GF-D8 (cell line): ENCODE measurements at places on chromosomes 16 and 17.

- no peak for DNase-seq
Measured at GRCh38 chr16:87436225-87437172, 44.4 kb downstream of the MAP1LC3B start.

DNA sequence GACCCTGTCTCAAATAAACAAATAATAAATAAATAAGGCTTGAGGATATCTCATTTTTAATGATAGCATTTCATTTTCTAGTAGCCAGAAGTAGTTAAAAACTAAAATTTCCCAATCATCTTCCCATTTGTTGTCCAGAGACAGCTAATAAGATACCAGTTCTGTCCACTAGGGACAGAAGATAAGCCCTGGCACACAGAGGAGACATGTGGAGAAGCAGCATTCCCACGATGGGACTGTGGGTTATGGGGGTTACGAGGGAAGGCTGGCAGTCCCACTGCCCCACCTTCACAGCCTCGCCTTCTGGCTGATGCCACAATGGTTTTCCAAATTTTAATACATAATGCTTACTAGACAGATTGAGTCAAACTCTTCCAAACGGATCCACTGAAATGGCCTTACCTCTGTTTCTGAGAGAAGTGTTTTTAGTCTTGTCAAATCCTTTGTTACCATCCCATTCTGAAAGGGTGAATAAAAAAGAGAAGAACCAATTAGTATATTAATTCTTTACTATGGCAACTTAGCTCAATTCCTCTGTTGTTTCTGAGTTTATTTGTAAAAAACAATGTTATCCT lies 44.2 kb downstream of the HELZ start:
- DNase-seq: no peak

- DNase-seq: no peak
Measured at GRCh38 chr17:40224718-40225550, 5.8 kb downstream of the WIPF2 start.

DNA sequence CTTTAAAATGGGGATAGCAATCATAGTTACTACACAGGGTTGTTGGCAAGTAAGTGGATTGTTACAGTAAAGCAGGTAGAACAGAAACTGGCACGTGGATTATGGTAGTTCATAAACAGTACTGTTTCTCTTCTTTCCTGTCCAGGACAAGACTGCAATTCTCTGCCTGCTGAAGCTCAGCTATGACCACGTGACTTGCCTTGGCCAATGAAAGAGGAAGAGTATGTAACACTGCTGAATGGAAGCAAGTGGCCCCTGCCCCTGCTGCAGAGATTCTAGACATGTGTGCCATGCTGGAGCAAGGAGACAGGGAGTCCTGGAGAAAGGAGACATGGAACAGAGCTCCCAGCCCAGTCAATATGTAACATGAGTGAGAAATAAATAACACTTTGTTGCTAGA lies 66.6 kb upstream of the TOX3 start:
- DNase-seq: no peak

DNA sequence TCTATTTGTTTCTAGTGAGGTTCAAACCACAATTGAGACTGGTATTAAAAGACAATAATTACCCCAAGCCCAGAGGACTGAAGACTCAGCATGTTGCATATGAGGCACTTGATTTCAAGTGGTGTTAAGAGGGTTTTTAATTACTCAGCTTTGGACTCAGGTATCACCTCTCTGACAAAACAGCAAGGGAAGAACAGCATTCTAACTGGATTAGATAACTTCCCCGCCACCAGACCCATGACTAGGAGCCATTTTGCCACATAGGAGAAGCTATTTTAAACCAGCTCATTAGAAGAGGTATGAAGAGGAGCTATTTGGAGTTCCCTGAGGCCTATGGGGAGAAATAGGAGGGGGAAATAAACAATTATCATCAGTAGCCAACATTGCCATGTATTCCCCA lies 226.1 kb upstream of the TOX3 start:
- no peak for DNase-seq

DNA sequence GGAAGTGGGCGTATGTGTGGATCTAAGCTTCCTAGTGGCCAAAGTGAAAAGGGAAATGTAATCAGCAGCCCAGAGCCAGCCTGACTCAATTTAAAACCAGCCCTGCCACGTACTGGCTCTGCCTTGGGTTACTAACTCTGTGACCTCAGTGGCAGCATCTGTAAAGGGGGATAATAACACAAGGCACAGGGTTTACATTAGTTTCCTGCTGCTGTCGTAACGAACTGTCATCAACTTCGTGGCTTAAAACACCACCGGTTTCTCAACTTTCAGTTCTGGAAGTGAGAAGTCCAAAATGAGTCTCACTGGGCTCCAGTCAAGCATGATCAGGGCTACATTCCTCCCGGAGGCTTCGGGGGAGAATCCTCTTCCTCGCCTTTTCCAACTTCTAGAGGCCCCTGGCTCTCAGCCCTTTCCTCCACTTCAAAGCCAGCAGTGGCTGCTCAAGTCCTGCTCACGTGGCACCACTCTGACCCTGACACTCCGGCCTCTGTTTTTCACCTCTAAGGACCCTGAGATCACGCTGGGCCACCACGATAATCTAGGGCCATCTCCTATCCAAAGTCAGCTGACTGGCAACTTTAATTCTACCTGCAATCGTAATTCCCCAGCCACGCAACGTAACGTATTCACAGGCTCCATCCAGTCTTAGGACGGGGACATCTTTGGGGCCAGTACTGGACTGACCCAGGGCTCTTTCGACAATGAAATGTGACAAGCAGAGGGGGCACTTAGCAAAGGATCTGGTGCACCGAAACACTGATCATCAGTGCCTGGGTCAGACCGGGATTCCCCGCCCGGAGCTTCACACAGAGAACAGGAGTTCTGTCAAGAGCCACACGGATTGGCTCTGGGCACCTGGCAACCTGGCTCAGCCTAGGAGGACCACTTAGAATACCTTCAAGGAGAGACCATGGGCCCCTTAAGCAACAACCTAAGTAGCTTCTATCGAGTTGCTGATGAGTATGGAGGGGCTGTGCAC lies 14.5 kb downstream of the TMC6 start:
- no peak for DNase-seq

DNA sequence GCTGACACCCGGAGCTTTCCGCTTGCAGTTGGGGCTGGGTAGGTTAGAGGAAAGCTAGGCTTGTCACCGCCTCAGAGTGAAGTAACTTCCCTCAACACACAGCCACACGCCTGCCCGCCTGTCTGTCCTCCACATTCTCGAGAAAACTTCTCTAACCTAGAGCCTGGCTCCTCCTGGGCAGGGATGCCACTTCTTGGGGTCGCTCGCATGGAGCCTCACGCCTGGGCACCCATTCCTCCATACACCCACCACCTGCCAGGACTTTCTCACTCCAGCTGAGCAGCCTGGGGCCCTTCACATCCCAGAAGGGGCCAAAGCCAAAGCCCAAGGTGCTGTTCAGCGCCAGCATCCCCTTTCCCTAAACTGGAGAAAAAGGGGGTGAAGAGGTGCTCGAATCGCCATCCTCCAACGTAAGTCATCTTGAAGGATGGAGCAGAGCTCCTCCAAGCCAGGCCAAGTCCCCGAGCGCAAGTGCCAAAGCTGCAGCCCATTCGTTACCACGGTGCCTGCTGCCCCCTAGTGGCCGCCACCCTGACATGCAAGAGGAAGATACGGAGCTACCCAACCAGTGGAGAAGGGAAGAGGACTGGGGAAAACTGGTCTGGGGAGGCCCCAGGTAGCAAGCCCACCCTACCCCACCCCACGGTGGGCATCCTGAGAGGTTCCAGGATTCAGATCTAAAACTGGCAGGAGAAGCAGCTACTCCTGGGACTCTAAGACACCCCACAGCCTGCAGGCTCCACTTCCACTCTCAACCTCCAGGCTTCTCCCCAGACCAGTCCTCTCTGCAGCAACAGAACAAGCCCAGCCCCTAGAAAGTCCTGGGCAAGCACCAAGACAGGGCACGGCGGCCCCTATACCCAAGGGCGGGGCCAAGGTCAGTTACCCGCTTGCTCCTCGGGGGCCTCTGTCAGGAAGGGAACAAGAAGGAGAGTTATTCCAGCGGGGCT lies 63.1 kb downstream of the MYO18A start:
- peak; percentile 57 for DNase-seq

GRCh38 chr17:43531955-43532354 lies 14.2 kb downstream of the ETV4 start:
- no peak for DNase-seq

DNA sequence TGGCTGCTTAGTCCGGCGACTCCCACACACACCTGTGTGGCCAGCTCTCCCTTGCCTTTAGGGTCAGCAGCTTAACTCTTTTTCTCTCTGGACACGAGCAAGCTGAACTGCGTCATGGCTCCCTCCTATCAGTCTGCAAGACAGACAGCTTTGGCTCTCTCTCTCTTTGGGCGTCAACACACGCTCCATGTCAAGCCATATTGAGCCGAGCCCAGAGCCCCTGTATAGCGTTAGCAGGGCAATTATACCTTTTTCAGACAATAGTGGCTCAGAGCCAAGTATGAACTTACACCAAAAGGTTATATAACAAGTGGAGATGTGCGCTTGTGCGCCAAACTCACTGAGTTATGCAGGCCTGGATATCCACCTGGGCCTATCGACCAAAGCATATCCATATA lies 34.8 kb upstream of the APPBP2 start:
- no peak for DNase-seq

- DNase-seq: no peak
Measured at GRCh38 chr17:79623786-79624717, 13.2 kb upstream of the RBFOX3 start.

DNA sequence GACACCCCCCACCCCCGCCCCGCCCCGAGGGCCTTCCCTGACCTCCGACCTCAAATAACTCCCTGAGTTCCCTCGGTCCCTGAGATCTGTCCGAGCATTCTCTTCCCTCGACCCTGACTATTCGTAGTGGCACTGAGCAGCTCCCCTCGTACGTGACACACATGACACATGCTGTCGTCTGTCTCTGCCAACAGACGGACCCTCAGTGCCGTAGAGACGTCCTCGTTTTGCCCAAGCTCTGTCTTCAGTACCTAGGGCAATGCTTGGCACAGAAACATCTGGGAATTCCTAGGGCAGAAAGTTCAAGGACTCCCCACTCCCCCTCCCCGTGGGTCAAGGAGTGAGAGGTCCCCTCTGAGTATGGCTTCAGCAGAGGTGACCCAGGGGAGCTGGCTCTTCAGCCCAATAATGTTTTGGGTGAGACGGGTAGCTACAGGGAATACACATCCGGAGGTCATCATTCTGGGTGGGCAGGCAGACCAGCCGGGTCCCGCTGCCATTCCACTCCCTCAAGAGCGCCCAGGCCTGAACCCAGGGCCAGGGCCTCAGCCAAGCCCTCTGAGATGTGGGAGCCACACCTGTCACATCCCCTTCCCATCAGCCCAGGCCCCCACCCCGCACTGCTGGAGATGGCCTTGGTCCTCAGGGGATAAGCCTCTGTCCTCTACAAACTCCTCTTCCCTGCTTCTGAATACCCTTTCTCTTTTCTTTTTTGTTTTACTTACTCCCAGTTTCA lies 671 bp upstream of the FADS6 start:
- no peak for DNase-seq

DNA sequence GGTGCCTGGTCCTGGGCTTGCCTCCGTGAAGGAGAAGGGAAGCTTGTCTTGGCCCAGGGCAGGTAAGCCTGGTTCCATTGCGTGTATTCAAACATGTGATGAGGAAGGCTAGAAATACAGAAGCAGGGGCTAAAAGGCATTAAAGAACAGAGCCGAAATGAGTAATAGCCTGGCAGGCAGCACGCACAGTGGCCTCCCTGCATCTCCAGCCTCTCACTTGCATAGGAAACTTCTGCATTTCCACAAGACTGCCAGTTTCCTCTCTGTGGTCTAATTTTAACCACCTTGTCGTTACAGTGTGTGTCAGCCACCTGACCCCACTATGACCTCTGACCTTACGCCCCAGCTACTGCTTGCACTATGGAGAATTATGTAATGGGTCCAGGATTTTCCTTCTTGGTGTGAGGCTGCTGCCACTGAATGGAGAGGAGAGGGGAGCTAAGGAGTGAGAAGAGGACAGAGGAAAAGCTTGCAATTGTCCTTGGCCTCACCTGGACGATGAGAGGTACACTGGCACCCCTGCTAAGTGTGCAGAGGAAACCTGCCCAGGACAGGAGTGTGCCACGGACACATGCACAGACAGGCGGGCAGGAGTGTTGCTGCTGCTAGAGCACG lies 32.8 kb downstream of the HIC1 start:
- DNase-seq: peak; percentile 80

DNA sequence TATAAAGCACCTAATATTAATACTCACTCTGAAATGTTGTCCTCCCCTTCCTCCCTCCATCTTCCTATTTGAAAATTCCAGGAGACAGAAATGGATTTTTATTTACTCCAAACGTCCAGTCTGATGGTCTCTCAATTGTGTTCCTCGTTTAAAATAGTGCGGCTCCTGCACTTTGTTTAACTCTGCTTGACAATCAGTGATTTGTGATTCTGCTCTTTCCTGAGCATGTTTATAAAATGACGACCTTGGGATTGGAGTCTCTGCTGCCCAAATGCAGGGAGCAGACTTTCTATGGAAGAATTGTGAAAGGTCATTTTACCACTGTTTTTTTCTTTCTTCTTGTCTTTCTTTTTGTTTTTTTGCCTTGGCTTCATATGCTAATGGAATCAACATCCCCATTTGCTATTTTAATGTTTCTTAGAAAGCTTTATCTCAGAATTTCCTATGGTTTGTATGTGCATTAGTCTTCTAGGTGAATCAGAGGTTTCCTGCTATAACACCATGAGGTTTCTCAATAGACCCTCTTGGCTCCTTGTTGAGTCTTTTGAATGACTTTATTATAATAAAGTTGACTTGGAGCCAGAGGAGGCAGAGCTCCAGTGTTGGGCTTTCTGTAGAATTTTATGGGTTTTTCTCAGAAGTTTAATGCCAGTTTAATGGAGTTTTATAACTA lies 376.5 kb downstream of the CDH11 start:
- DNase-seq: no peak

GRCh38 chr16:88816736-88817535 lies 5.2 kb upstream of the APRT start:
- no peak for DNase-seq

DNA sequence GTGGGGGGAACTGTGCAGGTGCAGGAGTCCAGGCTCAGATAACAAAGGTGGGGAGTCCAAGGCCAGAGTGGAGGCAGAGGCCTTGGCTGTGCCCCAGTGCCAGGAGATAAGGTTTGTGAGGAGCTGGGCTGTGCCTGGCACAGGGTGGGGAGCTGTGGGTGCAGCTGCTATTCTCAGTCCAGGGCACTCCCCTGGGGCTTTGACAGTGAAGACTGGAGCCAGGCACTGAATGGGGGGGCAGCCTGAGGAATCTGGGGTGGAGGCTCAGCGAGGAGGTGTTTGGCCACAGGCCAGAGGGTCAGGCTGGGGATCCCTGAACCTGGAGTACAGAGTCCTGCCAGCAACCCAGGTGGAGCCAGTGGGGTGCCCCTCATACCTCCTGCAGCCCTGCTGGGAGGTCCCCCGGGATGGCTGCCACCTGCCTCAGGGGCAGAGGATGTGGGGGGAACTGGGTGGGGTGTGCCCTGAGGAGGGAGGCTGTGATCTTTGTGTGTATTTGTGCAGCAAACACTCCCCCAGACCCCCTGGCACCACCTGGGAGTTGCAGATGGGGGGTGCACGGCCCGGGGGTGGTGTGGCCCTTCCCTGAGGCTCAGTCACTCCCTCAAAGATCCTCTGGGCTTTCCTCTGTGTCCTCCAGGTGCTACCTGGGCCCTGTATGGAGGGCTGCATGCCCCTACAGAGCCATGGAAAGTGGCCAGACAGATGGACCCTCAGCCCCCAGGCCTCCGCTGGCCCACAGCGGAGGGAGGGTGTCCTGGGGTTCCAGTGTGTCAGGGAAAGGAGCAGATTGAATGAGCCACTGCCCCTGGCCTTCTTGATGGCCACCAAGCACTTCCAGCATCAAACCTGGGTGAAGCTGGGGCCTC lies 44.5 kb upstream of the SMPD3 start:
- no peak for DNase-seq
